Inflammatory macrophage treated with lipopolysaccharide for 1 hour (primary cell): ENCODE measurements at places on chromosomes 2 and 18.

DNA sequence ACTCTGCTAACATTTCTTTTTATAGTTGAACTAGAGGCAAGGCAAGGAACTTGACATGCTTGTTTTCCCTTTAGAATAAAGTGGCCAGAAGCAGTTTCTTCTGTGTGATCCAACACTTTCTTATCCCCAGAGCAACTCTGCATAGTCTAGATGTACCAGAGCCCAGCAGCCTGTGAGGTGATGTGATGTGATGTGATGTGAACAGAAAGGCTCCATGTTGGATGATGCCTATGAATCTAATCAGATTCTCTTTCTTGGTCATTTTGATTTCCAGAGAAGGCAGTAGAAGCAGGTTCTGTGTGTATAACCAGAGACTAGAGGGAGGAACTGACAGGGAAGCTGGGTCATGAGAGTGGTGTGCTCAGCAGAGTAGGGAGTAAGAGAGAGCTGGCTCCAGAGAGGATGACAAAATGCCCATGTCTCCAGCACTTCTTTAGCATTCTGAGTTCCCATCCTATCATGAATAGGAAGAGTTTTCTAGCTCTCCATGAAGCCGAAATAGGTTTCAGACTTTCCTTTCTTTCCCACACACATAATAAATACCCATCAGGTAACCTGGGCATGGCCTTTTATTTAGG lies 31.0 kb upstream of the PTH2R start:
- no peak for DNase-seq

DNA sequence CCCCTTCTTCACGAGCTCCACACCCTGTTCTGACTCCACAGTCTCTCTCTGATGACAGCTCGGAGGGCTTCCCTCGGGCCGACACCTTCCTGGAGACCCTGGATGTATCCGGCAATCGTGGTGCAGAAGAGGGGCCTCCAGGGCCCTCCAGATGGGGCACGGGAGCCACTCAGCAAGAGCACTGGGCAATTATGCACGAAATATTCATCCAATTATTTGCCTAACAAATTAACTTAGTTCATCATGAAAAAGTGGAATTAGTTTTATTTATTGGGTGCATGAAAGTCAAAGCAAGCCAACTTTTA lies 277.3 kb upstream of the HDAC4 start:
- DNase-seq: no peak

GRCh38 chr2:226337941-226338600 lies 461.5 kb downstream of the IRS1 start:
- no peak for DNase-seq

DNA sequence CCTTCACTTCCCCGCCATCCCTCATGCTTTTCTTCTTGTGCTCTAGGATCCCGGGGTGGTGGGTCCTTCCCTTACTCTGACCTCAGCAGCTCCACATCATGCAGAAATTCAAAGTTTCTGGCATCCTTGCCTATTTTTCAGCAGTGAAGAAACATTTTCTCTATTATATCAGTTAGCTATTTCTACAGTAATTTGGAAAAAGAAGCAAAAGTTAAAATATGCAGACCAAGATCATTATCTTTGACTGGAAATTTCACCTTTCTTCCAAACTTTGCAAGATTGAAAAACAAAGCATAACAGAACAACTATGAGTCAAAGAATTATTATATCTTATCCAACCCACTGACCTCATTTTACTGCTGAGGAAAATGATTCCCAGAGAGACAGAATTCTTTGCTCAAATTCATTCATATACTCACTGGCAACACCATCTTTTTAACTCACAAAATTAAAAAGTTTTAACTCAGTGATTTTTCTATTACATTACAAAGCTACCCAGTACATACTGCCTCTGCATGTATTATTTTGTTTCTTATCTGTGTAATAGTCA lies 40.5 kb downstream of the ANTXR1 start:
- no peak for DNase-seq

GRCh38 chr2:218149098-218149497 lies 17.7 kb downstream of the CXCR1 start:
- DNase-seq: no peak

DNA sequence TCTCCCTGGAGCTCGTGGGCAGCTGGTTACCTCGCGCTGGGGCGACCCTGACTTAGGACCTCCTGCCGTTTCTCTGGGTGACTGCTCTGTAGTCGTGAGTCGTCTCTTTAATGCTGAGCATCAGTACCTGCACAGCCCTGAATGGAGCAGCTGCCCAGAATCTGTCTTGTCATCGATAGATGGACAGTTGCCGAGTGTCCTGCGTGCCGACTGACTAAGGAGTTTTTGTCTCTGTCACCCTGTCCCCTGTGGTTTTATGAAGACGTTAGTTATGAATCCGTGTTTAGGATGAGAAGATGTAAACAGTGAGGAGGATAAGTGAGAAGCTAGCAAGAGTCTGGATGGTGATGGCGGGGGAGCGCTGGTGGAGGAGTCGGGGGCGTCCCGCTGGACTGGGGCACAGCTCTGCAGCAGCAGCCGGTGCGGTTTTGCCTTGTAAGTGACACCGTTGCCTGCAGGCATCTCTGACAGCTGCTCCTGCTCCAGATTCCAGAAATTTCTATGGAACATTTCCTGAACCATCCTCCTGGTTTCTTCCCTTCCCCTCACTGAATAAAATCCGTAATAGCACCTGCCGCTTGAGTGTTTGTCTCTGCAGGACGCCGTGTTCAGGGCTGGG lies 13.3 kb downstream of the AGAP1 start:
- DNase-seq: no peak
